Urinary bladder (tissue), 4 donors: ENCODE measurements at places on chromosomes 5 and 9. TPM values are rescaled to one million over a fixed set of nuclear protein-coding genes. Genes with fewer than 3 reads are reported as not detected.
A peak's percentile ranks its signal among the peaks of the same experiment; 100 is the strongest.

Gene HAVCR2
- 3.8 TPM for polyA plus RNA-seq

Gene ATOX1
- 121 TPM for polyA plus RNA-seq

Gene TMC1
- polyA plus RNA-seq, result 0.66 TPM

Gene BHMT2
- polyA plus RNA-seq, result 18.1 TPM

Gene CDO1
- polyA plus RNA-seq, result 18.2 TPM

DNA sequence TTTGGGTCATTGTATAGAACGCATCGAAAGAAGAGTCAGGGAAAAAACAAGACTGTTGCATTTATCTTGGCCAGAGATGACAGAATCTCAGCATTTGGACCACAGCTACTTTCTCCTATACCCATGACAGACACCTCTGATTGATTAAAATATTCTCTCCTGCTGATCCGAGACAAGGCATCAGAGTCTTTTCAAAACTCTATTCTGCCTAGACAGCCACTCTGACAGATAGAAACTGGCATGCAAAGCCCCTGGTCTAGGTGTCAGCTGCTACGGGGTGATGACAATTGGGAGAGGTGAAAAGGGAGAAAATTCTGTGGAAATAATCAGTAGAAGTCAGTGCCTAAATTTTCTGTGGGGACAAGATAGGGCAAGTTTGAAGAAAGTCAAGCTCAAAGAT, 152.2 kb downstream of the PIK3R1 start:
- no peak for DNase-seq

- no peak for DNase-seq
These were observed 281.8 kb downstream of the MLLT3 start for GRCh38 chr9:20340511-20340861.

DNA sequence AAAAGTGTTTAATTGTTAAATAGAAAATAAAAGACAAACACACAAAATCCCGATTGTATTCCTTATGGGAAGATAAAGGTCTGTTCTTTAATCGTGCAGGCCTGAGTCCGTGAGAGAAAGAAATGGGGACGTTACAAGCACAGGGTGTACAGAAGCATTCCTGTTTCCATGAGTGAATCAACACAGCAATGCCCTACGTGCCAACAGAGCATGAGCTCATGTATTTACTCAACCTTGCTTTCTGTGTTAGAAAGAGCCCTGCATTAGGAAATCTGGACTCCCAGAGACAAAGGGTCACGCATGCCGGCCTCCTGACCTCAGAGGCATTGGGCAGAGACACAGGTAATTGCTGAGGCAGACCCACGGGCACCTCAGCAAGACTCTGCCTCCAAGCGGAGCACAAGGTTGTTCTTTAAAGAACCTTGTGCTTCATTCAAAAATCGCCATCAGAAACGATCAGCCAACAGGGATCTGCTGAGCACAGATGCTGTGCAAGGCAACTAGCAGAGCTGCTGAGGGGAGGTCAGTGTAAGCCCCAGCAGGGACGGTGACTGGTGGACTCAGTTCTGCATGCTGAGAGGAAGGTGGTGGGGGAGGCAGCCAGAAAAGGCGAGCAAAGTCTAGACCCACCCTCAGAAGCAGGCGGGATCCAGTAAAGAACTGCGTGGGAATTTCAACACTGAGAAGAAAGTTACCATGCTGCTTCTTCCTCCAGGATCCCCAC, 101.0 kb downstream of the TLE1 start:
- DNase-seq, result peak; percentile 56

GRCh38 chr9:90288275-90288639, 354.4 kb downstream of the DIRAS2 start:
- no peak for DNase-seq

GRCh38 chr5:7474821-7475403, 79.0 kb downstream of the ADCY2 start:
- DNase-seq, result no peak

DNA sequence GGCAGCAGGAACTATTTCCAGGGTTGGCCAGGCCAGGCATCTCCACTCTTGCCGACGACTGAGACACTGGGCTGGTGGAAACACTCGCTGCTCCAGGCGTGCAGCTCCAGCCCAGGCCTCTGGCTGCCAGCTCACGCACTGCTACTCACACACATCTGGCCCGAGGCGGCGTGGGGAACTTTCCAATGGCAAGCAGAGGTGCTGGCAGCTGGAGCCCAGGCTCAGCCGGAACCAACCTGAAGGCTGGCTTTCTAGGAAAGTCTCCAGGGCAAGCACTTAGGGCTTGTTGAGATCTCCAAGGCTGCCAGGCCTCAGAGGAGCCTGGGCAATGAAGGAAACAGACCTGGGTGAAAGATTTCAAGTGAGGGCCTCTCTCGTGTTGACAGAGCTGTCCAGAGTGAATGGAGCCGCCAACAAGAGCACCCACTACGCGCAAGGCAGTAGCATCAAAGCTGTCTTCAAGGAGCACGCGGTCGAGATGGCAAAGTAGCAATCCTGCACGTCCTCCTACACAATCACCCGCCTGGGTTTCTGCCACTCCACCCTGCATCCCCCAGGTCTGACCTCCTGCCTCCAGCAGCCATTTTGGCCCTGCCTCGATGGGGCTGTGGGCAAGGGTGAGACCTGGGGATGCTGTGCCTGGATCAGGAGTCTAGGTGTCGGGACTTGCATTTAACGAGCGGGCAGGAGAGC, 14.4 kb downstream of the SH3PXD2B start:
- DNase-seq, result no peak

GRCh38 chr9:135370411-135371375, 108.9 kb upstream of the PPP1R26 start:
- DNase-seq, result no peak
